Left hindlimb (tissue), 1 donor: ENCODE measurements at places on chromosomes 5 and 9.

DNA sequence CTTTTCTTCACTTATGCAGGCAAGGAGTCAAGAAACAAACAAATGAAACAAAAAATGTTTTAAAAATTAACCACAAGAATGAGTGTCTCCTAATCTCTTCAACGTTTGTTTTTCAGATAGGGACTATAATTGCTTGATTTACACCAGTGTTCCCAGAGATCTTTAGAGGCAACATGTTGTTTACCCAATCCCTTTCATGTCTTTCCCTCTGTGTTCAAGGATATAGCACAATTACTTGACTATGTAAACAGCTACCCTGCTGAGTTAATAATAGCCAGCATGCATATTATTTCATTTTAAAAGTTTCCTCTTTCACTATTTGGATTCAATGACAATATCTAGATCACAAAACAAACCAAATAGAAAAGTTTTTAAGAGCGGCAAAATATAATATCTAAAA is 25.1 kb upstream of the SHISAL2B start:
- no peak for DNase-seq

DNA sequence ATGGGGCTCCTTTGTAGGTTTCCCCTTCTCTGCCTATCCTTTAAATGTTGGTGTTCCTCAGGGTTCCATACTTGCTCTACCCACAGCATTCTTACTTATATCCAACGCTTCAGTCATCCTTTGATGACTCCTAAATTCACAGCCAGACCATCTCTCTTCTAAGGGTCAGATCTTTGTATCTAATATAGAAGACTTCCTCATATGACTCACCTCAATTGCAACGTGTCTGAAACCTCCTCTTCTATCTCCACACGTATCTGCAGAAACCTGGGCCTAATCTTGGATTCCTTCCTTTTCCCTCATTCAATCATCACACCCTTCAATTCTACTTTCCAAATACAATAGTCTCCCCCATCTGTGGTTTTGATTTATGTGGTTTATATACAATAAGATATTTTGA is 68.3 kb downstream of the HMGCR start:
- DNase-seq = no peak

GRCh38 chr9:35562895-35563780 is 41.9 kb upstream of the TESK1 start:
- DNase-seq = no peak

DNA sequence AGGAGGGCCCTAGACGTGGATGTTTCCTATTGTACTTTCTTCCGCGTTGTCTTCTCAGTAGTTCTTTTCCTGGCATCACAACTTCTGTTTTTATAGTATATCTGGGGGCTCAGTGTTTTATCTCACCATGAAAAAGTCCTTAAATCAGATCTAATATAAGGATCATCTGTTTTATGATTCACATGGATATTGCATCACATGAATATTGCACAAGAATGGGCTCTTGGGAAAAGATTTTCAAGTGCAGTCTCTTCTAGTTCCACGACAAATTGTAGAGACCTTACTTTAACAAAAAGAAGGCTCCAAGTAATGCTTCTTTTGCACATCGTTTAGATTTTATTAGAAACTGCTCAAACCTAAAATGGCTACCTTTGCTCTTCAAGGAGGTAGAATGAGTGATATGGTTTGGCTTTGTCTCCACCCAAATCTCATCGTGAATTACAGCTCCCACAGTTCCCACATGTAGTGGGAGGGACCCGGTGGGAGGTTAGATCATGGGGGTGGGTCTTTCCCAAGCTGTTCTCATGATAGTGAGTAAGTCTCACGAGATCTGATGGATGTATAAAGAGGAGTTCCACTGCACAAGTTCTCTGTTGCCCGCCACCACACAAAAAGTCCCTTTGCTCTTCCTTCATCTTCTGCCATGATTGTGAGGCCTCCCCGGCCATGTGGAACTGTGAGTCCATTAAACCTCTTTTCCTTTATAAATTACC is 53.7 kb upstream of the FAM120A start:
- DNase-seq = no peak

- DNase-seq = no peak
Observed at GRCh38 chr5:95631255-95631958, 11.5 kb downstream of the GPR150 start.

- DNase-seq = no peak
Observed at GRCh38 chr5:122263352-122264030, 48.5 kb upstream of the SNCAIP start.

DNA sequence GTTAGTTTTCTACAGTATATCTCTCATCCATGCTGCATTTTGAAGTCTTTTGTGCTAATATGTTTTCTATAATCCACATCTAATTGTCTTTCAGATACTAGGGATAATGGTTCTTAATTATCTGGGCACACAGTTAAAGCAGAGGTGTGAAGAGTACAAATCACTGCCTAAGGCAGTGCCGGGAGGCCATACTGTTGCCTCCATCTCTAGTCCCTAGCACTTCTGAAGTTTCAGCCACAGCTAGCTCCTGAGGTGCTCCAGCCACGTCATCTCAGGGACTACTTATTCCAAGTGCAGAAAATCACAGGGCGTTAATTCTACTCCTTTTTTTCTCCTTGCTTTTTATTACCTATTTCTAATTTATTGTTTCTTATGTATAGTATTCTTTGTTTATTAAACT is 760.0 kb upstream of the FAM174A start:
- DNase-seq = no peak

DNA sequence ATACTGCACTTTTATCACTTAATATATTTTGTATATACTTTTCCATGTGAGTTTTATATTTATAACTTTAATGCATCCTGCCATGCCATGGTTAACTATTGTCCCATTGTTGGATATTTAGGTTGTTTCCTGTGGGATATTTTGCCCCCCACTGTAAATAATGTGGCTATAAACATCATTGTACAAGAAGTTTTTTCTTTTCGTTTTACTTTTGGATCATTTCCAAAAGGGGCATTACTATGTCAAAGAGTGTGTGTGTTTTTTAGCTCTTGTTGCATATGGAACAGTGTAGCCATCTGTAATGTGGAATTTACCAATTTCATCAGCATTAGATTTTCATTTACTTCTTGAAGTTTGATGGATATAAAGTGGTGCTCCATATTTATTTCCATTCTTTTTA is 13.3 kb downstream of the ITGA2 start:
- DNase-seq = no peak

- DNase-seq = no peak
Observed at GRCh38 chr9:112495614-112496013, 9.0 kb downstream of the KIAA1958 start.

- DNase-seq = no peak
Observed at GRCh38 chr9:83620841-83621636, 1.9 kb upstream of the IDNK start.

DNA sequence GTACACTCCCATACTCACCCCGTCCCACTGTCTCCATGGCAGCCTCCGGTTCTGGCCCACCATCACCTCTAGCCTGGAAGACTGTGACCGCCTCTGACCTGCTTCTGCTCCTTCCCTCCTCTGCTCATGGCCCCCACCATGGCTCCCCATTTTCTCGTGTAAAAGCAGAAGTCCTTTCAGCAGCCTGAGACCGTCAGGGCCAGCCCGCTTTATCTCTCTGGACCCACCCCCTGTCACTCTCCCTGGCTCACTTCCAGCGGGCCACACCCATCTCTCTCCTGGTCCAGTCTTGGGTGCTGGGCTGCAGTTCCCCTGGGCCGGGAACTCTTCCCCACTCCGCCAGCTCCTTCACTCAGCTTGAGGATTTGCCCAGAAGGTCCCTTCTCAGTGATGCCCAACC is 96.0 kb upstream of the RUFY1 start:
- DNase-seq = no peak

GRCh38 chr5:168193493-168194250 is 97.8 kb upstream of the WWC1 start:
- no peak for DNase-seq
